Stimulated activated CD4-positive, alpha-beta T cell treated with anti-CD3 and anti-CD28 coated beads, Interleukin-1b, Interleukin-23, amount 100 ng/mL, for 48 hours (primary cell): ENCODE measurements at places on chromosomes 1 and 21.

- DNase-seq, result no peak
Measured at GRCh38 chr1:23984417-23985186, 4.5 kb upstream of the SRSF10 start.

DNA sequence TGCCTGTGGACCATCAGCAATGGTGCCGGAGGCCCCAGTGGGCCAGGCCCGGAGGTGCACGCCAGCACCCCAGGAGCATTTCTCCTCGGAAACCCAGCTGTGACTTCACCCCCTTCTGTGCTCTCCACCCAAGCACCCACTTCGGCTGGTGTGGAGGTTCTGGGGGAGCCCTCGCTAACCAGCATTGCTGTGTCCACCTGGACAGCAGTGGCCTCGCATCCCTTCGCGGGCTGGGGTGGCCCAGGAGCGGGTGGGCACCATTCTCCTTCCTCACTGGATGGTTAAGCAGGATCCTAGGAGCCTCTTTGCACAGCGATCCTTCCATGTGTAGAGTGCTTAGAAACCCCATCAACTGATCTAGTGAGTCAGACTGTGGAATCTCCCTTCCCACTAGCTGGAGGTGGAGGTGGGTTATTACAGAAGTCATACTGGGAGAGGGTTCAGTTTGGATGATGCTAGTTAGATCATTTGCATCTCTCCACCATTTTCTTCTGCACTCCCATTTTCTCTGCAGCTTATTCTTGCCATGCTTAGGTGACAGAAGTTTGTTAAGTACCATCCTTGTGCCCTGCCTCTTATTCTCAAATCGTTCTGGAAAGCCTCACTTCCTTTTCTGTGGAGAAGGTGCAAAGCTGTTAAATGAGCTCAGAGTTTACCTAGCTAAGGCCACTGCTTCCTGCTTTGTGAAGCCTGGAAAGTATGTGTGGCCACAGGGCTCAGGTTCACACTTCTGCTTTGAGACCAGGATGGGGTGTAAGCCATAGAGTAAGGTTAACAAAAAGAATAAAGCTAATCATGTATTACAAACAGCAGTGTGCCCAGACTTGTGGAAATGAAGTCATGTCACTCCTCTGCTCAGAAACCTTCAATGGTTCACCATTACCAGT lies 32.3 kb downstream of the TBX19 start:
- DNase-seq, result no peak

DNA sequence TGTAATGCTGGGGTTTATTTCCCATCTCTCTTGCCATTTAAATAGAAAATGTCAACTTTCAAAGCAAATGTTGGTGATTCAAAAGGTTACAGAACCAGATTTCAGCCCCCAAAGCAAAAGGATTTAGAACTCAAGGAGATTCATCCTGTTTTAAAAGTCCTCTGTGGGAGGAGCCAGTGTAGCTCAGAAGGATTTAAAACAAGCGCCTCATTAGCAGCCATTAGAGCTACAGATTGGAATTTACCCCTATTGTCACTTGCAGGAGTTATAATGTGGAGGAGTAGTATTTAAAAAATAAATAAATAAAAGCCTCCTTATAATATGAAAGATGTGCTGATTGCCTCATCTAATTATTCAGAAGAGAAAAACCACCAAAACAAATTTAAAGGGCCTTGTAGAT lies 107.8 kb downstream of the LAMC2 start:
- no peak for DNase-seq

DNA sequence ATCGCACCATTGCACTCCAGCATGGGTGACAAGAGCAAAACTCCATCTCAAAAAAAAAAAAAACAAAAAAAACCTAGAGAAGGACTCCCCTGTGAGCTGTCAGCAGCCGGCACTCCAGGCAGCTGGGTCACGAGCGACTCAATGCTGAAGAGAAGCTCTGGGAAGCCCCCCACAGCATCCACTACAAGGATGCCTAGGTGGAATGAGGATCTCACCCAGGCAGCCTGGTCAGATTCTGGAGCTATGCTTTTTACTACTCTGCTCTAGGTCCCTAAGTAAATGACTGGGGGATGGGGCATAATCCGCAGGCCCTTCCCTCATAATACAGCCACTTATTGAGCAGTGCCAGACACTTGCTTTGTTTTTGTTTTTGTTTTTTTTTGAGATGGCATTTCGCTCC lies 6.6 kb downstream of the BMP8B start:
- DNase-seq, result no peak

GRCh38 chr1:224482619-224483018 lies 48.0 kb upstream of the WDR26 start:
- DNase-seq, result no peak

DNA sequence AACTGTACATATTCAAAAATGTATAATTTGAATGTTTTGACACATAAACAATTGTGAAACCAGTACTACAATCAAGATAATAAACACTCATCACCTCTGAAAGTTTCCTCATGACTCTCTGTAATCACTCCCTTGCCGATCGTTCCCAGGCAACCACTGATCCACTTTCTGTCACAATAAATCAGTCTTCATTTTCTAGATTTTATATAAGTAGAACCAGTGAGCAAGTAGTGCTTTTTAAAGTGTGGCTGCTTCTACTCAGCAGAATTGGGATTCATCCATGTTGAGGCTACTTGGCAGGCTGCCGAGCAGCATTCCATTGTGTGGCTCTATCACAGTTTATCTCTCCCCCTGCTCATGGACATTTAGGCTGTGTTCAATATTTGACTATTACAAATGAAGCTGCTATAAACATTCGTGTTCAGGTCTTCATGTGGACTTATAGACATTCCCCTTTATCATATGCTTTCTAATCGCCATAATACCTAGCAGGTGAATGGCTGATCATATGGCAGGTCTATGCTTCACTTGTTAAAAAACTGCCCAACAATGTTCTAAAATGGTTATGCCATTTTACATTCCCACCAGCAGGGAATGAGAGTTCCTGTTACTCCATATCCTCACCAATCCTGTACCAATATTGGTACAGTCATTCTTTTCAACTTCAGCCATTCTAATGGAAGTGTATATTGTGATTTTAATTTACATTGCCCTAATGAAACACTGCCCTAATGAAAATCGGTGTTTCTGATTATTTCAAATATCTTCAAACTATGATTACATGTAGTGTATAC lies 20.5 kb downstream of the TEX38 start:
- DNase-seq, result no peak

- DNase-seq, result no peak
Measured at GRCh38 chr1:29557701-29558600, 321.6 kb downstream of the PTPRU start.

- no peak for DNase-seq
Measured at GRCh38 chr1:151689494-151689893, 27.1 kb downstream of the CELF3 start.

DNA sequence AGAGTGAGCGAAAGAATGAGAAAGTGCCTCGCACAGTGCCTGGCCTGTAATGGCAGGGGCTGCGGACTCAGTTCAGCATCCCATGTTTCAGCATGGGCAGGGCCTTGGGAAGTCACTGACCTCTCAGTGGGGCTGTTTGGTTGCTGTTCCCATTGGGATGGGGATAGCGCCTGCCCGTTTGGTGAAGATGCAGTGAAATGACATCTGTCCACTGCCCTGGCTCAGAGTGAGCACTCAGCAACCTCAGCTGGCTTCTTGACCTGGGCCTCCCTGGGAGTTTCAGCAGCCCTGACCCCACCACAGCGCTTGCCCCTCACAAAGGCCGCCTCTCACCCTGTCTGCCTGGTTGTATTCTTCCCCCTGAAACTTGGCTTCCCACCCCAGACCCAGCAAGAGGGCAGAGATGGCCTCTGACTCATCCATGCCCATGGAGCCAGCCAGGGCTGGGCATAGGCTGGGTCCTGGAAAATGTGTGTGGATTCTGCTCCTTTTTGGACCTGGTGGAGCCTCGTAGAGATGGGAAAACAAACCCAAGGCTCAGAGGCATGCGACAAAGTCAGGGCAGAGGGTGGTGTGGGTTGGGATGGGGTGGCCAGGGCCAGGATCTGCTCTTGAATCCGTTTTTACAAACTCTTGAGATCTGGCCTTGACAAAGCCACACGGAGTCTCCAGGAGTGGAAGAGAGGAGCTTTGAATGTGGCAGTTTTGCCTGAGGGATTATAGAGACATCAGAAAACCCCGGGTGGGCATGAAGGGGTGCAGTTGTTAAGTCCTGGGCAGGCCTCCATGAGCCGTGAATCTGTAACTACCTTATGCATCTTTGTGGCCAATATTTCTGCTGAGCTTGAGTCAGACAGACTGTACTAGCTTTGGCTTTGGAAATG lies 1.2 kb downstream of the XKR8 start:
- no peak for DNase-seq

- DNase-seq, result no peak
Measured at GRCh38 chr1:40853885-40854170, 8.3 kb downstream of the CITED4 start.

- no peak for DNase-seq
Measured at GRCh38 chr1:203544485-203544884, 50.5 kb downstream of the OPTC start.

GRCh38 chr1:91885716-91886506 lies at the start of gene TGFBR3:
Gene TGFBR3 (minus strand): TSS chr1:91886151. CDS start chr1:91861531, 24,620 bp downstream.
- peak; percentile 60 for DNase-seq

DNA sequence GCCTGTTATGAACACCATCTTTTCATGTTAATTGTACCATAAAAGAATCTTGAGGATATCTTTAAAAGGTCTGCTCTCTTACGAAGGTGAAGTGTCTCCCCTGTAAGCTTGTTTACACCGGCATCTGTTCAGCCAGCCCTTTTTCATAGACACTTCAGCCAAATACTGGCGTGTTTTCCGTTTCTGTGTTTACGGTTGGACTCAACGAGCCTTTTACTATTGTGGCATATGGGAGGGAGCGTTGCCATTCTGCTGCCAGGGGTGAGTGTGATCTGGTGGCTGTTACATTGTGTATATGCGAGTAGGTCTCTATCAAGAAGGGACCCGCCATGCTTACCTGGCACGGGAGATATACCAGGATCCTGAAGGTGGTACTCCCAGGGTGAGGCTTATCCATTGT lies 433.8 kb downstream of the CAMTA1 start:
- DNase-seq, result no peak

- no peak for DNase-seq
Measured at GRCh38 chr1:56584910-56585528, 5.7 kb upstream of the PLPP3 start.

- no peak for DNase-seq
Measured at GRCh38 chr1:101295209-101295608, 58.4 kb downstream of the S1PR1 start.

- no peak for DNase-seq
Measured at GRCh38 chr1:154697710-154698109, 89.7 kb upstream of the ADAR start.

- no peak for DNase-seq
Measured at GRCh38 chr1:29499104-29499650, 262.9 kb downstream of the PTPRU start.
